ENCODE measurements at places on chromosomes 6 and 20. TPM values are rescaled to one million over a fixed set of nuclear protein-coding genes. Genes with fewer than 3 reads are reported as not detected.

The HEY2 gene
- 19.9 TPM for total RNA-seq

The GLP1R gene
- total RNA-seq = not detected

The FAXC gene
- total RNA-seq = 2.0 TPM

The LINC00237 gene
- total RNA-seq = not detected

The ADGRF4 gene
- total RNA-seq = not detected

Data from ovary (tissue), 10 donors.